ENCODE measurements at places on chromosomes 2 and 18. TPM values are rescaled to one million over a fixed set of nuclear protein-coding genes. Genes with fewer than 3 reads are reported as not detected.

DNA sequence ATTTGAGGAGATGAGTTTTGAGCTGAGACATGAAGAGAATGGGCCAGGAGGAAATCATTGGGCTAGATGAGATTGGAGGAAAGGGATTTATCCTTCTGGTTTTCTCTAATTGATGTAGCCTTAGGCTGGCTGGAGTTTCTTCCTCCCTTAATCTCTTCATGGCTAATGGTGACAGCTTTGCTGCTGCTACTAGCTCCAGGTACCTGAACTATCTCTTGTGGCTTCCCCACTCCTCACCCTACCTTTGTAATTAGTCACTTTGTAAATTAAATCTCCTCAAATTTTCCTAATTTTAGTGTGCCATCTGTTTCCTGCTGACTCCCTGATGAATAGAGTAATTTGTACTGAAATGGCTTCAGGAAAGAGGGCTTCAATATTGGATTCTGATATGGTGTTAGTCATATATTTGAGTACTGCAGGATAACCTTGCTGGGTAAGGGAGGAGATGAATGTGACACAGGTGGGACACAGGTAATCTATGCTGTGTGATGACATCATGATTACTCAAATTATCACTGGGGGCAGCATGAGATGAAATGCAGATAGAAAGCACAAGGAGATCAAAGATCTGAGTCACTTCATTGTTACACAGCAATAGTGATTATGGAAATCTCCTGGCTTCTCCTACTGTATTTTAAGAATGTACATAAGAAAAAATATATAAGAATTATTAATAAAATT is 1134.1 kb upstream of the DDX18 start:
- no peaks in the 10 kb centered on the region for H3K36me3 ChIP-seq
- DNase-seq = no peak
- H3K27me3 ChIP-seq = no peaks in the 10 kb centered on the region
- H3K27ac ChIP-seq = no peak overlapping the region
- no peaks in the 10 kb centered on the region for H3K4me1 ChIP-seq
- H3K4me3 ChIP-seq = no peak overlapping the region

- H3K27me3 ChIP-seq = no peaks in the 10 kb centered on the region
- no peak overlapping the region for H3K4me3 ChIP-seq
- no peaks in the 10 kb centered on the region for H3K4me1 ChIP-seq
- H3K36me3 ChIP-seq = peaks cover 18% of the 10 kb centered on the region
These were observed 22.8 kb downstream of the CCNYL1 start for GRCh38 chr2:207734264-207734635.

DNA sequence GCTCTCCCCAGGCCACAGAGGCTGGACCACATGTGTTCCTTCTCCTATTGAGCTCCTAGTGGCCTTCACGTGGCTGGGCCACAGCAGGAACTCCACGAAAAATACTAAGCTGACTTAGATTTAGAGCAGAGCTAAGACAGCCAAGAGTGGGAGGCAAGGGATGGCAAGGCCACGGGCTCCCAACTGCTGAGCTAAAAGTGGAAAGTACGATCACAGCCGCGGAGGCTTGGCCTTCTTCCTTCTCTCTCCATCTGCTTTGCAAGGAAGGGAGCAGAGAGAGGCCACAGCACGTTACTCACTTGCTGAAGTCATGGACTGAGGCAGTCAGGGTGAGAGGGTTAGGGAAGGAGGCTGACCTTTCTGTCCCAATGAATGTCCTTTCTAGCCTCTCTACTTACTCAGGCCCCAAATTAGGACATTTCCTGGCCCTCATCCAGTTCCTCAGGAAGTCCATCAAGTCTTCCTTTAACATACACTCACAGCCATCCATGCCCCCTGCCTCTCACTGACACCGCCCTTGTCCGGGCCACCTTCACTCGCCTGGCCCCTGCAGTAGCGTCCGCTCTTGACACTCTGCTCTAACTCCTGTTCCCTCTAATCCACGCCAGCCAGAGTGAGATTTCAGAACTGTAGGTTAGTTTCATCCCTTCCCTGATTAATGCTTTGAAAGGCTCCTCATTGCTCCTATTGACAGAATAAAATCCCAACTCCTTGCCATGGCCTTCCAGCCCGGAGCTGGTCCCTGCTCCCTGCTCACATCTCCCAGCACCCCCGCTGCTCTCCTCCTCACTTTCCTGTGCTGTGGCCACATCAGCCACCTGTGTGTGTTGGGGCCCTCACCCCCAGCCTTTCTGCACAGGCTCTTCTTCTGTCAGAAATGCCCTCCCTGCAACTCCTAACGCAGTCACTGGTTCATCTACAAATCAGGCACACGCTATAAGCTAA is 204.2 kb downstream of the CYP26B1 start:
- H3K4me3 ChIP-seq = no peak overlapping the region
- peak overlapping the region; percentile 63 for H3K27ac ChIP-seq
- peaks cover 11% of the 10 kb centered on the region for H3K27me3 ChIP-seq
- H3K4me1 ChIP-seq = peaks cover 28% of the 10 kb centered on the region
- no peaks in the 10 kb centered on the region for H3K36me3 ChIP-seq
- peak; percentile 53 for DNase-seq

CFAP210 gene
- total RNA-seq = not detected

GRCh38 chr2:165268754-165269153 is 29.5 kb downstream of the SCN2A start:
- no peaks in the 10 kb centered on the region for H3K36me3 ChIP-seq
- no peak for DNase-seq
- H3K4me1 ChIP-seq = no peaks in the 10 kb centered on the region
- no peak overlapping the region for H3K4me3 ChIP-seq
- no peaks in the 10 kb centered on the region for H3K27me3 ChIP-seq

DNA sequence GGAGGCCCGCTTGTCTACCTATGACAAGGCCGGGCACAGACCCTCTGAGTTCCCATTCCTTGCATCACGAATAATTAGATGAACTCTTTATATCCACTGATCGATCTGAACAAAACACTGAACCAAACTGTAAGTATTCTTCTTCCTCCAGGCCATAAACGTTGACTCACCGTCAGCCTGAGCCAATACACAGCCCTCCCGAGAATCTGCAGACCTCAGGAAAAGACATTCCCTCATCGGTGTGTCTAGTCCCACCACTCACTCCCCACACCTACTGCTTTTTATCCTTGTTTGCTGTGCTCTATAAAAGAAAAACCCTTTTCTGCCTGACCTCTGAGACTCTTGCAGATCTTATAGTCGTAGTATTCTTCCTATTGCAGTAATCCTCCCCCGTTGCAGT is 41.0 kb downstream of the TMEM87B start:
- H3K27ac ChIP-seq = no peak overlapping the region
- H3K4me3 ChIP-seq = no peak overlapping the region
- no peaks in the 10 kb centered on the region for H3K27me3 ChIP-seq

DNA sequence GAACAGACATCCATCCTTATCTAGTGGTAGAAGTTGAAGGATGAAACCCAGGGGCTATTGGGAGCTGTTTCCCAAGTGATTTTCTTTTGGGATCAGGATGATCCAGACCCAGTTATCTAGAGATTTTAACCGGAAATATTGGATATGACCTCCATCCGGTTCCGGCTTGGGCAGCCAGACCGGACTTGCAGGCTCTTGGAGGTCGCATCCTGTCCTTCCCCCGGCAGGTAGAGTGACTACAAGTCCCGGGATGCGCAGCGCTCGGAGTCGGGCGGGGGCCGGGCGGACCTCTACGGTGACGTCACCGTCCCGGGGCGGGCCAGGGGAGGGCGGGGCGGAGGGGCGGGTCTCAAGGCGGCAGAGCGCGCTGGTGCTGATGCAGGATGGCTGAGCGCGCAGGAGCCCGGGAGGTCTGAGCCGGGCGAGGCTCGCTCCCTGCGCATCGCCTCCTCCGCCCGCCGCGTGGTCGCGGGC is at the start of gene KIF5C:
Gene KIF5C, plus strand, starts transcription at position 360 of the 474 bp plus-strand sequence. CDS start 391 bp downstream, outside the sequence.
- no peaks in the 10 kb centered on the region for H3K36me3 ChIP-seq
- peak within 1 kb of the TSS; percentile 71 for H3K4me3 ChIP-seq
- no peak within 1 kb of the TSS for H3K27ac ChIP-seq
- peak; percentile 81 for DNase-seq
- peaks cover 90% of the 10 kb centered on the region for H3K27me3 ChIP-seq

DNA sequence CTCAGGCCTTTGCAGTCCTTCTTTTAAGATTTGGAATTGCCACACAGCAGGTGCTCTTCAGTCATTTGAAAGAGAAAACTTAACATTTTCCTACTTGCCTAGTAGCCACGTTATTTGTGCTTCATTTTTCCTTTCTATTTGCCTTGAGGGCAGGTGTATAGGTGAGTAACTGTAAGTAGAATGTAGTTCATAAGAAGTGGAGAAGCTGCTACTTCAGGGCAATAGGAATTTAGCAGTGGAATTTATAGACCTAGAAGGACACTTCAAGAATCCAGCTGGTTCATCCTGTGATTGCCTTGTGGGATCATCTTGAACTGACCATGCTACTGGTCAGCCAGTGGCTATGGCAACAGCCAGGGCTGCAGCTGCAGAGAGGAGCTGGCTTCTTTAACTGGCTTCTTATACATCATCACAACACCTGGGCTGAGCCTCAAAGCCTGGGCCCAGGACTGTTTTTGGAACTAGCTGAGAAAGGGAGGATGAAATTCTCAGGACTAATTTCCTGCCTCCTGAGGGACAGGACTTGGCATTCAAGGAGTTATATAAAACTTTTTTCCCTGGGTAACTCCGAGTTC is 5.1 kb upstream of the LANCL1 start:
- no peak overlapping the region for H3K27ac ChIP-seq
- peaks cover 7% of the 10 kb centered on the region for H3K4me1 ChIP-seq
- no peaks in the 10 kb centered on the region for H3K27me3 ChIP-seq
- DNase-seq = no peak
- H3K4me3 ChIP-seq = no peak overlapping the region
- no peaks in the 10 kb centered on the region for H3K36me3 ChIP-seq

DNA sequence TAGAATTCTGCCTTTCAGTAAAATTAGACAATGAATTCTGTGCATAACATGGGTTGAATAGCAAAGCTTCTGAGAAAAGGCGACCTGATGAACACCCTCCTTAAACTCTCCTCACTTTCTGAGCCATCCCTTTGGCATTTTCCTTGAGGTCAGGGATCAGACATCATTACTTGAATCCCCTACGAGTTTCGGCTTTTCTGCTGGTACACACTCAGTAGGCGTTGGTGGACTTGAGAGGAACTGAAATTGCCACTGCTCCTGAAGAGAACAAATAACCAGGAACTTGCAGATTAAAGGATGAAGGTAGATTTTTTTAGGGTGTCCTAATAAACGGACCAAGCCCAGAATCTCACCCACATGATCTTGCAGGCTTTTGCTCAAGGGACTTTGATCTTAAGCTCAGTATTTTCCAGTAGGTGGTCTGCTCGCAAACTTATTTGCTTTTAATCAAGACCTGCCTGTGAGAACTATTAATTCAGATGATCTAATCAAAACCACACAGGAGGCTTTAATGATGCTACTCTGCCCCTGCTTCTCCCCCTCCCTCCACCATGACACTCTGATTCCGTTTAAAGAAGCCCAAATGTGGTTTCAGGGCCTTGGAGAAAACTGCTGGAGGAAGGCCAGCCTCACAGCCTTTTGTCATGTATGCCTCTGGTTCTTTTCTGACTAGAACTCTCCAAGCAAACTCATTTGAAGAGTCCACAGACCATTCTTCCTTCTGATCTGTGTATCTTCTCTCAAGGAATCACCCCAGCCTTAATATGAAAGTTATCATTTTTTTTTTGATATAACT is 124.9 kb downstream of the PRKCE start:
- peaks cover 55% of the 10 kb centered on the region for H3K4me1 ChIP-seq
- no peak for DNase-seq
- H3K27me3 ChIP-seq = no peaks in the 10 kb centered on the region

GRCh38 chr18:22174341-22175145 is 5.2 kb downstream of the GATA6 start:
- H3K4me3 ChIP-seq = peak overlapping the region; percentile 99
- no peaks in the 10 kb centered on the region for H3K27me3 ChIP-seq
- DNase-seq = no peak

LRRTM4 gene
- 0.55 TPM for total RNA-seq

DNA sequence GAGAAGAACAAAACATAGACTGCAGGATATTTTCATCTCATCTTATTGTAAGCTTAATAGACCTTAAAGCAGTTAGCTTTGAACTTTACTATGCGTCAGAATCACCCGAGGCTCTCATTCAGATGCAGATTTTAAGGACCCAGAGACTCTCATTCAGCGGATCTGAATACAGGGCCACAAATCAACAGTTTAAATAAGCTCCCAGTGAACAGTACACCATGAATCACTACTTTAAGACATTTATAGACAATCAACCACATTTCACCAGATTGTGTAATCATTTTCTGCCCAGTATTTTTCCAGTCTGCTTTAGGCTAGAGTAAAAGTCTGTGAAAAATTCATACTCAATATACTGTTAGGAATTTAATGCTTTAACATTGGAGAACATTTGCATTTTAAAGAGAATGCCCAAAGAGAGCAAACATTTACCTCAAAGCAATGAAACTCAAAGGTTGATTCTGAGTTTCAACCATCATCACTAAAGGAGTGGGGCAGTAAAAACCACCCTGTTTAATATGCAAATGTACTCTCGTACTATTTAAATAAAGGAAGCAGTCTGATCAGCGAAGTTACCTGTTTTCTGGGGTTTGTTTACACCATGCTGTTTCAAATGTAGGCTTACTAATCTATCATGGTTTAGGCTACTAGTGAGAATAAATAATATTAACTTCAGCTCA is 11.0 kb upstream of the ALPK2 start:
- H3K4me3 ChIP-seq = no peak overlapping the region
- no peak overlapping the region for H3K27ac ChIP-seq
- H3K27me3 ChIP-seq = no peaks in the 10 kb centered on the region
- peaks cover 23% of the 10 kb centered on the region for H3K4me1 ChIP-seq
- no peaks in the 10 kb centered on the region for H3K36me3 ChIP-seq
- no peak for DNase-seq
